Fibroblast of villous mesenchyme (primary cell): ENCODE measurements at places on chromosomes 2 and 18. TPM values are rescaled to one million over a fixed set of nuclear protein-coding genes. Genes with fewer than 3 reads are reported as not detected.

LHCGR gene
- under 0.01 TPM in 1 of 2 replicates, not detected in the other for total RNA-seq

CHST9 gene
- total RNA-seq: not detected in 2 replicates

SUCLG1 gene
- total RNA-seq: 47.0 and 66.1 TPM in 2 replicates

SRBD1 gene
- total RNA-seq: 19.6 and 31.1 TPM in 2 replicates

SCYGR2 gene
- not detected in 2 replicates for total RNA-seq

ADAM17 gene
- total RNA-seq: 40.9 and 59.2 TPM in 2 replicates

ABCB11 gene
- total RNA-seq: under 0.01 TPM in 1 of 2 replicates, not detected in the other

AMMECR1L gene
- 14.2 and 22.0 TPM in 2 replicates for total RNA-seq

ZAP70 gene
- total RNA-seq: not detected in 2 replicates

DSG4 gene
- total RNA-seq: not detected in 2 replicates

ANKRD30B gene
- total RNA-seq: 0.86 and 1.9 TPM in 2 replicates

PARD6G gene
- 1.7 and 3.5 TPM in 2 replicates for total RNA-seq

DTNA gene
- 6.8 and 18.1 TPM in 2 replicates for total RNA-seq

LYG2 gene
- total RNA-seq: not detected in 2 replicates

CERKL gene
- under 0.01 TPM in 2 replicates for total RNA-seq

CXCR2 gene
- total RNA-seq: not detected in 2 replicates

RESP18 gene
- total RNA-seq: not detected in 2 replicates

CGREF1 gene
- under 0.01 TPM in 2 replicates for total RNA-seq

PDE1A gene
- 1.7 and 1.9 TPM in 2 replicates for total RNA-seq

GBX2 gene
- total RNA-seq: 1.6 TPM in 1 of 2 replicates, not detected in the other

SPIRE1 gene
- 29.3 and 39.3 TPM in 2 replicates for total RNA-seq

FEV gene
- total RNA-seq: not detected in 2 replicates

SH3BP4 gene
- 92.1 and 115 TPM in 2 replicates for total RNA-seq

GALNT3 gene
- total RNA-seq: 1.3 and 4.3 TPM in 2 replicates

TBC1D8 gene
- total RNA-seq: 10.6 and 13.4 TPM in 2 replicates

CPO gene
- total RNA-seq: not detected in 2 replicates

MALL gene
- 2.2 and 2.9 TPM in 2 replicates for total RNA-seq

MAP3K19 gene
- not detected in 2 replicates for total RNA-seq

CDH2 gene
- 74.7 and 89.2 TPM in 2 replicates for total RNA-seq

TUBB8B gene
- 0.32 and 0.43 TPM in 2 replicates for total RNA-seq

OTOS gene
- total RNA-seq: not detected in 2 replicates

CYS1 gene
- total RNA-seq: 1.6 and 2.2 TPM in 2 replicates
